Motor neuron (in vitro differentiated cells): ENCODE measurements at places on chromosomes 6 and 20. TPM values are rescaled to one million over a fixed set of nuclear protein-coding genes. Genes with fewer than 3 reads are reported as not detected.

The MLIP gene
- total RNA-seq = 0.13 TPM in 1 of 2 replicates, not detected in the other

The KIAA0408 gene
- total RNA-seq = 39.7 and 53.3 TPM in 2 replicates

The PRPF6 gene
- total RNA-seq = 59.7 and 68.0 TPM in 2 replicates

The HLA-E gene
- total RNA-seq = 213 and 221 TPM in 2 replicates

The TRIM10 gene
- 0.15 and 0.17 TPM in 2 replicates for total RNA-seq

The LAMA5 gene
- total RNA-seq = 19.3 and 23.5 TPM in 2 replicates

The MCHR2 gene
- total RNA-seq = 0.53 TPM in 1 of 2 replicates, not detected in the other

The TNFRSF6B gene
- not detected in 2 replicates for total RNA-seq

The MRPS18B gene
- total RNA-seq = 59.2 and 61.4 TPM in 2 replicates

The PI16 gene
- total RNA-seq = 0.30 TPM in 1 of 2 replicates, not detected in the other

The C4A gene
- total RNA-seq = 3.1 and 6.1 TPM in 2 replicates

The ASF1A gene
- 24.4 and 25.8 TPM in 2 replicates for total RNA-seq

The CLVS2 gene
- total RNA-seq = 11.7 and 12.5 TPM in 2 replicates

- peak; percentile 6 for ATAC-seq
Observed at GRCh38 chr6:39792540-39793450, 619 bp downstream of the DAAM2 start.

DNA sequence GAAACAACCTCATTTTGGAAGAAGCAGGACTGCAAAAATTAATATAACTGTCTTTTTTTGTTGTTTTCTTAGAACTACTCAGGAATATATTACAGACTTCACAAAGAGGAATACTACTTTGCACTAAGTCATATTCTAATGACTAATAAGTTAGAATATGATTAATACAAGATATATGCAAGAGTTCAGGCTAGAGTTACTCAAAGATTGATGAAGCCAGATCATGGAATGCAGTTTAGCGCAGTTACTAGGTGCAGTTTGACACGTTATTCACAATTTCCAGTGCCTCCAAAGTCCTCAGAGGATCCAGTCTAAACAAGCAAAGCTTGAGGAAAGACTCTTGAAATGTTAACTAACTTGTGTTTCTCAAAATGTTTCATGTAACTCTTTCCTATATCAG is 1.2 kb upstream of the MYCT1 start:
- no peak for ATAC-seq

- ATAC-seq = no peak
Observed at GRCh38 chr6:139189665-139190064, 54.8 kb downstream of the HECA start.

- ATAC-seq = peak; percentile 51
Observed at GRCh38 chr6:34243901-34244884, 4.6 kb downstream of the SMIM29 start.

DNA sequence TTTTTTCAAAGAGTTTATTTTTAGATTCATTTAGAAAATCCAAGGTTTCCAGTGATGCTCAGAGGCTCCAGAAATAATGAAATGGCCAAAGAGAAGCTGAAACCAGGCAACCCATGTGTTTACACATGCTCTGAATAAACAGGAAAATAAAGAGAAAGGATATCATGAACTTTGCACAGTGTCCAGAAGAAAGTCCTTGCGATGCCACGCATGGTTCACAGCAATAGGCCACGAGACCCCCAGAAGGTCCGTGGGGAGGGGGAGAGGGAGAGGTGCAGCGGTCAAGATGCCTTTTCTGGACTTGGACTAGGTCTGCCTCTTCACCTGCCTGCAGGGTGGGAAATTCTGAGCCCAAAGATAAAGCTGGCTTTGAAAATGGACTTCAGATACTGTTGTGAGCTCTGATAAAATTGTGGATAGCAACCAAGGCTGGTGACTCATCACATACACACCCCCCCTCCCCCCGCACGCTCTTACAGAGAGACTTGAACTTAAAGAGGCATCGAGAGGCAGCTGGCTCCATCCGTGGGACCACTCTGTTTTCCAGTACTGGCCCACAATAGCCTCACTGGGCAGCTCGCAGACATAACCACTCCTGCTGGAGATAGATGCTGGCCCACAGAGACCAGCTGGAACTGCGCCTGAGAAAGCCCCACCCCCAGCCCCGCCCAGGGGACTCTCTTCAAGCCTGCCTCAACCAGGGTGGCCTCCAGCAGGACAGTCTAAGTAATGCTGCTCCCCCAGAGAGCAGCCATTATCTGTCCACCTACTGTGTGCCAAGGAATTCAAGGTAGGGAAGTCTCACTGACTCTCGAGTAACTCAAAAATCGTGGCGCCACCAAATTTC is 21.2 kb upstream of the NFATC2 start:
- peak; percentile 27 for ATAC-seq

- no peak for ATAC-seq
Observed at GRCh38 chr20:38290829-38291814, 12.8 kb upstream of the BPI start.

GRCh38 chr6:116060572-116061283 is at the start of gene FRK:
FRK (minus strand) TSS chr6:116060891; CDS start chr6:116060311, 580 bp downstream.
- ATAC-seq = peak; percentile 89

DNA sequence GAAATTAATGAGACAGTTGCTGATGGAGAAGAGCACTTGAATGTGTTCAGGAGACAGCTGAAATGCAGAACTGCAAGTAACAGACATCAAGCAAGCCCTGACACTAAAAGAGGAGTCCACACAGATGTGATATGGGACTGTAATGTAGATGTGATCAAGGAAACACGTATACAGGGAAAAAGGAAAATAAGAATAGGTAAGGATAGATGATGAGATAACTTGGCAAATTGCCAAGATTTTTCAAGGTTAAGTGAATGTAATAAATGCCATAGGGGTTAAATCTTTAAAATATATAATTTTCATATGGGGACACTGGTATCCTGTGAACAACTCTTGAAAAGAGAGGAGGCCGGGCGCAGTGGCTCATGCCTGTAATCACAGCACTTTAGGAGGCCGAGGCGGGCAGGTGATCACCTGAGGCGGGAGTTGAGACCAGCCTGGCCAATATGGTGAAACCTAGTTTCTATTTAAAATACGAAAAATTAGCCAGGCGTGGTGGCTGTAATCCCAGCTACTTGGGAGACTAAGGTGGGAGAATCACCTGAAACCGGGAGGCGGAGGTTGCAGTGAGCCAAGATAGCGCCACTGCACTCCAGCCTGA is 7.2 kb upstream of the SNX14 start:
- ATAC-seq = no peak

DNA sequence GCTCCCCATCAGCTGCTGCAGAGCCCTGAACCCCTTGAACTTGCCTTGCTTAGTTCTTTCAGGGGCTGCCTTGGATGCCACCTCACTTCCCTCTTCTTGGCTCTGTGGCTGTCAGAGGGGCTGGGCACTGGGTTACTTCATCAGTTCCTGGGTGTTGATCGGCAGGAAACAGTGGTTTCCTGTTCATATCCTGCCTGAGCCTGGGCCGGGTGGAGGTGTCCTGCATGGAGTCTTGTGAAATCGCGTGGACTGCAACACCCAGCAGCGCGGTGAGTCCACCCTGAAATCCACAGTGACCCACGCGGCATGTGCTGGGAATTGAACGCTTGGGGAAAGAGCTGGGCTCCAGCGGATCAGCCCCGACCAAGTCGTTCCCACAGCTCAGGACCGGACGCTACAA is 97.5 kb downstream of the CDH26 start:
- ATAC-seq = no peak
